ENCODE measurements at places on chromosomes 2 and 18.

- DNase-seq: peak; percentile 100
Measured at GRCh38 chr2:7012141-7012764, 95.0 kb downstream of the RNF144A start.

DNA sequence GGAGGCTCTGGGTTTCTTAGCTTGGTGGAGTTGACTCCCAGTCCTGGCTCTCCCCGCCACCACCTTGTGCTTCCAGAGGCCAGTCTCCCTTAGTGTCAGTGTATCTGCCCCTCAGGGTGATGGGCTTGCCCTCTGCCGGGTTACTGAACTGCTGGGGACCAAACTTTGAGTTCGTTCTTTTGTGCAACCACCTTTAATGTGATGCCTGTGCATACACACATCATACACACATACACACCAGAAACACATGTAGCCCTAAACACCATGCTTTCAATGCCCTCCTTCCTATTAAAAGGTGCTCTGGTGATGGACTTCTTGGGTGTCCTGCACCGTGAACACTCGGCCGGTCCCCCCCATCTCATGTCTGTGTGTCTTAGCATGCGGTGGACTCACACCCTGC, 315.1 kb upstream of the EPAS1 start:
- DNase-seq: no peak

DNA sequence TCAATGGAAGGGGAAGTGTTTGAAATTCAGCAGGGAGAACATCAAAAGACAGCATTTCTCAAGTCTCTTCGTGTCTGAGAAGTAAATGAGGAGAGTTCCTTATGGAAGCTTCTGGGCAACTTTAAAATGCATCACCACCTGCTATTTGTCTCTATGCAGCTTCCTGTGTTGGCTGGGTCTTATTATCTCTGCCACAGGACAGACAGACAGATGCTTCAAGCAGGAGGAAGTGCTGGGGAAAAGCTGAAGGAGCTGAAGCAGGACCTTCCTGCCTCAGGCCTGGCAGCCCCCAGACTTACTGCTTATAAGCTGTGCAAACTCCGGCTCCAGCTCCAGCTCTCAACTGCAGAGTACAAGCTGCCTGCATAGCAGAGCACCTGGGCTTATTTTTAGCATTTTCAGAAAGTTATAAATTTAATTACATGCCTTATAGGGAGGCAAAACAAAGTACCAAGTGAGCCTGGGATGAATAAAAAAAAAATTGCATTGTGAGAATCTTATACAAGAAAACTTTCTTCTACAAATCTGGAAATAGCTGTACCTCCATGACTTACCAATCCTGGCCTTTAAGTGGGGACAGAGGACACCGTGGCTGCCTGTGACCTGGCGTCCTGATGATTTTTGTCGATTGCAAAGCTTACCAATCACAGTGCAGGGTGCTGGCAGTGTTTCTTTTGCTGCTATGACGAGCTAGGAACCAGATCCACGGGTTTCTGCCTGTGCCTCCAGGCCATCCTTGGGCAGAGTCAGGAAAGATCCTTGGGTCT, 206.3 kb downstream of the SEPTIN10 start:
- DNase-seq: no peak

- no peak for DNase-seq
Measured at GRCh38 chr2:239140346-239141020, 260.3 kb downstream of the HDAC4 start.

GRCh38 chr2:158967114-158967730, 1.2 kb upstream of the TANC1 start:
- peak; percentile 75 for DNase-seq

DNA sequence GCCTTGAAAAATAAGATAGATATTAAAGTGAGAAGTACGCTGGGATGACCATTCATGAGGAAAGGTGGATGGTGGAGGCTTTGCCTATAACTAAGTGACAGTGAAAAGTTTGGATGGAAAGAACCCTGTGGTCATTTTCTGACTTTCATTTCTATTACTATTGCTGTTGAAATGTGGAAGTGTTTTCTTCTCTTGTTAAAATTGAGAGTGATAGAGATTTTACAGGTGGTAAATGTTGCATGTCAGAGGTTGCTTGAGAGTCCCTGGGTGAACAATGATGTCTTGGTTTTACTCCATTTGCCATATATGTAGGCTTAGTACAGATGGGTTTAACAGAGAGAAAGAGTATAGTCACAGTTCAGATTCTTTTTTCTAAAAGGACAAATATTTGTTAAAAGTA, 18.4 kb downstream of the NCOA1 start:
- DNase-seq: no peak

GRCh38 chr18:3494245-3494526, 44.2 kb downstream of the TGIF1 start:
- no peak for DNase-seq

DNA sequence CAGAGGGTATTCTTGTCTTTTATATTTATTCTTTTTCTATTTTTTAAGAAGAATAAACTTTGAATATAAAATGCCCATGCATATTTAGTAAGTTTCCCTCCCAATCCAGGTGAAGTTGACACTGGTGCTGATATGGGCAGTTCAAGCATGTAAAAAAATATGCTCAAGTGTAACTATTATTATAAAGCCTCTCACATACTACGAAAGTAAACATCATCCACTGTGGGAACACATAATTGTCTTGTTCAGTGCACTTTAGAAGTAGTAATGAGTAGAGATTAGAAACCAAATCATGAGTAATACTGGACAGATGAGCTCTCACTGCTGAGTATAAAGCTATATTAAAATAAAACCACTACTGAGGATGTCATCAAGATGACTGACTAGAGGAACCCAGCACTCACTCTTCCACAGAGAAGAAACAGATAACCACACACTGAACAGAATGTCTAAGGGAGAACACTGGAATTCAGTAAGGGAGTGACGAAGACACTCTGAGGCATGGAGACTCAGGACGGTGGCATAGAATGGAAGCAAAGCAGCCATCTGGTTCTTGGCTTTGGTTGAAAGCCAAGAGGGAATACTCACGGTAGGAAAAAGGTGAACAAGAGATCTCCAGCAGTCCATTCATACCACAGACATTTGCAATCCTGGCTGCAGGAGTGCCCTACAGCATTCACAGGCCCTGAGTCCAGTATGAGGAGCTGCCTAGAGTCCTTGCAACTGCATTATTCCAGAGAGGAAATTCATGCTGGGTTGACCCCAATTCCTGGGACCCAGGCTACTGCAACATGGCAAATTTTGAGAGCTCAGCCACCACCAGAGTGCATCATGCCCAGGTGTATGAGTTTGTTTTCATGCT, 9.5 kb upstream of the FAM110C start:
- no peak for DNase-seq

- DNase-seq: no peak
Measured at GRCh38 chr2:234032279-234032856, 18.1 kb upstream of the SPP2 start.

GRCh38 chr2:75560768-75561565, at the start of gene EVA1A:
Gene EVA1A, minus strand, starts transcription at chr2:75560939. Its CDS starts 42,799 bp downstream, at chr2:75518140.
- DNase-seq: peak; percentile 73

GRCh38 chr2:233273120-233273519, 21.6 kb downstream of the ATG16L1 start:
- DNase-seq: no peak

DNA sequence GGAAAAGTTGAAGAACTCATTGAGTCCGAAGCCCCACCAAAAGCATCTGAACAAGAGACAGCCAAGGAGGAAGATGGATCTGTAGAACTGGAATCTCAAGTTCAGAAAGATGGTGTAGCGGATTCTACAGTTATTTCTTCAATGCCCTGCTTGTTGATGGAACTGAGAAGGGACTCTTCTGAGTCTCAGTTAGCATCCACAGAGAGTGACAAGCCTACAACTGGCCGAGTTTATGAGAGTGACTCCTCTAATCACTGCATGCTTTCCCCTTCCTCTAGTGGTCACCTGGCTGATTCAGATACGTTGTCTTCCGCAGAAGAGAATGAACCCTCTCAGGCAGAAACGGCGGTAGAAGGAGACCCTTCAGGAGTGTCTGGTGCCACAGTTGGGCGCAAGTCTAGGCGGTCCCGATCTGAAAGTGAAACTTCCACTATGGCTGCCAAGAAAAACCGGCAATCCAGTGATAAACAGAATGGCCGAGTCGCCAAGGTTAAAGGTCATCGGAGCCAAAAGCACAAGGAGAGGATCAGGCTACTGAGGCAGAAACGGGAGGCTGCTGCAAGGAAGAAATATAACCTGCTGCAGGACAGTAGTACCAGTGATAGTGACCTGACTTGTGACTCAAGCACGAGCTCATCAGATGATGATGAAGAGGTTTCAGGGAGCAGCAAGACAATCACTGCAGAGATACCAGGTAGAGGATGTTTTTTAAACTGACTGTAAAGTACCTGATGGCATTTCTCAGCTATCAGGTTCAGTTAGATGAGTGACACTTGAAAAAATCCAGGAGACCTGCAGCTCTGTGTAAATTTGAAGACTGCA, 111.9 kb downstream of the HAUS1 start:
- DNase-seq: no peak

GRCh38 chr18:67035026-67035425, 431.1 kb upstream of the CDH19 start:
- no peak for DNase-seq

DNA sequence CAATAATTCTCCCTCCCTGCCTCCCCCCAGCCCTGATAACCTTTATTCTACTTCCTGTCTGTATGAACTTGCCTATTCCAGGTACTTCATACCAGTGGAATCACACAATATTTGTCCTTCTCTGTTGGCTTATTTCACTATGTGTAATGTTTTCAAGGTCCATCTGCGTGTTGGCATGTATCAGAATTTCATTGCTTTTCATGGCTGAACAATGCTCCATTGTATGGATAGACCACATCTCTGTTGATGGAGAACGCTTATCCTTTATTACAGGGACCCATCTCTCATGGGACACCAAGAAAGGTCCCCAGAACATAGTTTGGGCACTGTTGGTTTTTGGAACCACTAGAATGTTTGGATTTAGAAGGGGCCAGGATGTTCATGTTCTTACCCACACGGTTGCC, 40.2 kb downstream of the ATOH8 start:
- DNase-seq: no peak

DNA sequence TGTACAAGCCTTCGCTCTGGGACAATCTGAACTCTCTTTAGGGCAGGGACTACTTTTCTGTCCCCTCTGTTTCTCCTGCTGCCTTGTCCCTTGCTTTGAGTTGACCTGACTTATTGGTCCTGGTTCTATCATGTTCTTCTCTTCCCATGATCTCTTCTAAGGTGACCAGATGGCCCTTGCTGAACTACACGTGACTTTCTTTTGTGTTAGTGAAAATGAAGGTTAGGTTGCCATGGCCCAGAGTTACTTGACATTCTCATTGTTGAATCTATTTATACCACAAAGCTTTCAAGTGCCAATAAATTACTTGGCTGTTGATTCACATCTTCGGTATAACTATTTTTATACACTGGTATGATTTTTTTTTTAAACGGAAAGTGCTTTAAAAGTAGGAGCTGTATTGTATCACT, 24.4 kb downstream of the MRPL33 start:
- peak; percentile 5 for DNase-seq

DNA sequence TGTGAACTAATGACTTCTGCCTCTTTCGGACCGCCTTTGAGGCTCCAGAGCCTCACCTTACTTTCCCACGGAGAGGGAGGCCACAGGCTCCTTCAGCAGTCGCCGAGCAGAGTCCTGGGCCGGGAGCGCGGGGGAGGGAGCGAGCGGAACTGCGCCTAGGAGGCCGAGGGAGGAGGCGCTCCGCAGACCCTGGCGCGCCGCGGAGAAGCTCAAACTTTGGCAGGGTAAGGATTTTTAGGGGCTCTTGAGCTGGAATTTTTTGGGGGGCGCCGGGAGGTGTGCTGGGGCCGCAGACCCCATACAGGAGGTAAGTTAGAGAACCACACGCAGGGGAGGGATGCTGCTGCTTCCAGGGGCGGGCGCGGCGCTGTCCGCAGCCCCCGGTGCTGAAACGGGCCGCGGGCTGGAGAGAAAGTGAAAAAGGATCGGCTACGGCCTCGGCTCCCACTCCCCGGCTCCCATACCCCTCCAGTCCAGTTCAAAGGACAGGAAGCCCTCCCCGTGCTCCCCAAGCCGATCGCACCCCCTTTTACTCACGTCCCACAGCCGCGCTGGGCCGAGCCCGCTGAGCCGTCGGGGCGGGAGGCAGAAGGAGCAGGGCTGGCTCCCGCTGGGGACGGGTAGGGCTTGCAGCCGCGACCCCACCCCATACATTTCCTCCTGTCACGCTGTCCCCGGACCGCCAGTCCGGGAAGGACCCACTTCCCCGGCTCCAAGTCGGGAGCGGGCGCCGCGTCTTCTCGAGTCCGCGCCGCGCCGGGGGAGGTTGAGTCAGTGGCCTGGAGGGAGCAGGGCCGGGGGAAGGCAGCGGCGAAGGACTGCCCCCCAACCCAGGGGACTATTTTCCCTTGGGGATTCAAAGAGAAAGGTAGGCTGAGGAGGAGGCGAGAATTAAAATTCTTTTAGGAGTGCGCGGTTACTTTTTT, at the start of gene CNGA3:
TSS of gene CNGA3 (plus strand) at position 146 of the 926 bp plus-strand sequence. CDS start 23,520 bp downstream, outside the sequence.
- no peak for DNase-seq

GRCh38 chr2:130922417-130922816, 85.7 kb downstream of the ARHGEF4 start:
- DNase-seq: no peak

GRCh38 chr2:203549406-203549805, 14.3 kb upstream of the RAPH1 start:
- no peak for DNase-seq

GRCh38 chr2:204127238-204127637, 190.7 kb downstream of the ICOS start:
- no peak for DNase-seq

DNA sequence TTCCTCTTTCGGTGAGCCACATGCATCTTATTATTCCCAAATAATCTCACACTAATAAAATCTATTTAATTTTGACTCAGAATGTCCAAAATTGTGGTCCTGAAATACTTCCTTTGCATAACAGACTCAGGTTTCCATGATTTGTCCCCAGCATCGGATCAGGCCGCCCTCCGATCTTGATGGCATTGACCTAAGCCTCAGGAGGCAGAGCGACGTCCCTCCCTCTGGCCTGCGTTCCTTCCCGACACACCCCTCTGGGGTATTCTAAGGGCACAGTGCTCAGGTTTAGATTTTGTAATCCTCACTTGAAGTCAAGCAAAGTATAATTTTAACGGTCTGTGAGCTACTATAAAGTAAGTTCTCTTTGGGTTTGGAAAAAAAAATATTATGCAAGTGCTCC, 857.7 kb downstream of the GALR1 start:
- DNase-seq: no peak

DNA sequence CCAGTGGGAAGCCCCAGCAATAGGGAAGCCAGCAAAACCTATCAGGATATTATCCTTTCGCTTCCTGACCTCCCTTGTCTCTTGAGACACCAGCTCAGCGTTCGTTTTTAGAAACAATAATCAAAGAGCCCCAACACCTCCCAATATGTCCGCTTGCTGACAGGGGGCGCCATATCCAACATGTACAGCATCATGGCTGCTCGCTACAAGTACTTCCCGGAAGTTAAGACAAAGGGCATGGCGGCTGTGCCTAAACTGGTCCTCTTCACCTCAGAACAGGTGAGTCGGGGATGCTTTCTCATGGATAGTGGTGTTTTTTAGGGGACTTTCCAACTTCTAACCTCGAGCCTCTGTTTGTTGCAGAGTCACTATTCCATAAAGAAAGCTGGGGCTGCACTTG, 28.7 kb downstream of the GAD1 start:
- DNase-seq: no peak

DNA sequence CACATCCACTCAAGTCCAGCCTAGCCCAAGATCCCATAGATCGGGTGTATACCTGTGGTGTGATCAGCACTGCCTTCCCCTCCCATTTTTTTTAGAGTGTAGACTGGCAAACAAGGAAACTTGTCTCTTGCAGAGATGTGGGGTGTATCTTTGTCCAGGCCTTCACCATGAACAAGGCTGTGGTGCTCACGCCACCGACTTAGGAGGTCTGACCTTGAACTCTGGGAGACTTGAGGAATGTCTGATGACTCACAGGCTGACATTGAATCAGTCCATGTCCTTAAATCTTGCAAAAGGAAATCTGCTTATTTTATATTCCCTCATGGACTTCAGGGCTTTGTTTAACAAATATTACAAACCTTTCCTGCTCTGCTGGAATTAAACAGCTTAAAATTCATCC, 4.5 kb upstream of the CTIF start:
- no peak for DNase-seq

Measured in SHP77 (cell line).